ENCODE measurements at places on chromosomes 2 and 18.
A peak's percentile ranks its signal among the peaks of the same experiment; 100 is the strongest.

DNA sequence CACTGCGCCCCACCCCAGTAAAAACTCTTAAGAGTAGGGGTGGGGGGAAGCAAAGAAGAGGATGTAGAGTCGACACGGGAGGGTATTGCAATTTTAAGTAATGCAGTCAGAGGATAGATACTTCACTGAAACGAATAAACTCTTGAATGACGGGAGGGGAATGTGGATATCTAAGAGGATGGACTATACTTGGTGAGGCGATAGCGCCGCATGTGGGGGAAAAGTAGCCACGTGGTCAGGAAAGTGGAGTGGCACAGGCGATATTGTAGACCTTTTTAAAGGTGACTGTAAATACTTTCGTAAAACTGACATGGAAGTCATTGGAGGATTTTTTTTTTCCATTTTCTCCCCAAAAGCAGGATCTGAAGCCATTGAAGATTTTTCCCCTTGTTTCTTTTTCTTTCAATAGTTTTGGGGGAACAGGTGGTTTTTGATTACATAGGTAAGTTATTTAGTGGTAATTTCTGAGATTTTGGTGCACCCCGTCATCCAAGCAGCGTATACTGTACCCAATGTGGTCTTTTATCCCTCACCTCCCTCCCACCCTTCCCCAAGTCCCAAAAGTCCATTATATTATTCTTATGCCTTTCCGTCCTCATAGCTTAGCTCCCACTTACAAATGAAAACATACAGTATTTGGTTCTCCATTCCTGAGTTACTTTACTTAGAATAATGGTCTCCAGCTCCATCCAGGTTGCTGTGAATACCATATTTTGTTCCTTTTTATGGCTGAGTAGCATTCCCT, 13.8 kb downstream of the CLK1 start:
- no peak for DNase-seq

GRCh38 chr18:24022161-24022560, 7.6 kb downstream of the TTC39C start:
- DNase-seq: no peak

- no peak for DNase-seq
These were observed 11.3 kb upstream of the PPP3R1 start for GRCh38 chr2:68263632-68264031.

DNA sequence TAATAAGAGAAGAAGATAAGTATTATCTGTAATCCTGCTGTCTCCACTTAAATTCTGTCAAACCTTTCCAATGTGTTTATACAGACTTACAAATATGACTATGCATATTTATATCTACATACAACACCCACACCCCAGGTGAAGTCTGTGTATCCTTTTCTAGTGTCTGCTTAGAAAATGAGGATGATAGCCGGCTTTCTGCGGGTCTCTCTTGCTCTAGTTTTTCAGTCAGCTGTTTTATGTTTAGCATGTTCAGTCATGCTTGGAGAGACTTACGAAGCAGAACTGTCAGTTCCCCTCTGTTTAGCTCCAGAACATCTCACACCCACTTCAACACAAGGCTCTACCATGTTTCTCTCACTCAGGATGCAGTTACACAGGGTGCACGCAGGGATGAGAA, 137.3 kb upstream of the NFATC1 start:
- DNase-seq: no peak

- no peak for DNase-seq
These were observed 171.7 kb upstream of the MYCN start for GRCh38 chr2:15768615-15769014.

DNA sequence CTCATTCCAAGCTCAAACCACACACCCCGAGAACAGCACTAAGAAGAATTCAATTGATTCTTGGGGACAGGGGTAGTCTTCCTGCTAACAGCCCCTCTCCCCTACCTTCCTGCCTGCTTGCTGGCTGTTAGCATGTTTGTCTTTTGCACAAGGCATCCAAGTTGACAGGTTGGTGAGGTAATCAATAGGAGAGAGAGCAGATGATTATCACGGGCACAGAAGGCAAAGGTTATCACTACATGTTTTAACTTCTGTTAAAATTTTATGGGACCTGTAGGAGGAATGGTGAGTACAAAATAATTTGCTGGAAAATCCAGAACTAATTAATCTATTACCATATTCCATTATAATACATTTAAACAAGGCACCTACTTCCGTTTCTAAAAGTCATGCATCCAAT, 442.1 kb upstream of the TCF4 start:
- DNase-seq: no peak

DNA sequence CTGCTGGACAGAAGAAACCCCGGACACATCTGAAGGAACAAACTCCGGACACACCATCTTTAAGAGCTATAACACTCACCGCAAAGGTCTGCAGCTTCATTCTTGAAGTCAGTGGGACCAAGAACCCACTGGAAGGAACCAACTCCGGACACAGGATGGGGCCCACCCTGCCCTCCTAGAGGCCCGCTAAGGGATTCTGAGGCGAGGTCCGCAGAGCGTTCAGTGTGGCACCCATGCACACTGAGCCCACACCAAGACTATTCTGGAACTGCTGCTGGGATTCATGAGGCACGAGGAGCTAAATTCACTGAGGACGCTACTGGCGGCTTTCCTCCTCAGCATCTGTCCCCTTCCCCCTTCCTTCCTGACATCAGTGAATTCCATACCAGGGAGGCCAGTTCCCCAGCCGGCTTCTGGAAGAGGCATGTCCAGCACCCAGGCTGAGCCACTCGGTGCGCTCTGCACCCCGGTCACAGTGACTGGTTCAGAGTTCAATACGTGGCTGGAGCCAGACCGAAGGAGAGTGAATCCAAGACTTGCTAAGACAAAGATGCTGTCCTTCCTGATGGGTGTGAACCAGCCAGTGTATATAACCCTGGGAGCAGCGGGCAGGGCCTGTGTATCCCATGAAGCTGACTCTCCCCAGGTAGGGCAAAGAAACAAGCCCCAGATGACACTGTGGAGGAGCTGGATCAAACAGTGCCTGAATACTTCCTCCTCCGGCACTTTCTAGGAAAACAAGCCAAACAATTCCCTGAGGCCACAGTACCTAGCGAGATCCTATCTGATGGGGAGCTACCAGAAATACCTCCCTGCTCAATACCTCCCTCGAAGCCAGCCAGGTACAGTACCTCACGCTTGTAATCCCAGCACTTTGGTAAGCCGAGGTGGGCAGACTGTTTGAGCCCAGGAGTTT, 11.1 kb downstream of the HDAC4 start:
- DNase-seq: no peak

DNA sequence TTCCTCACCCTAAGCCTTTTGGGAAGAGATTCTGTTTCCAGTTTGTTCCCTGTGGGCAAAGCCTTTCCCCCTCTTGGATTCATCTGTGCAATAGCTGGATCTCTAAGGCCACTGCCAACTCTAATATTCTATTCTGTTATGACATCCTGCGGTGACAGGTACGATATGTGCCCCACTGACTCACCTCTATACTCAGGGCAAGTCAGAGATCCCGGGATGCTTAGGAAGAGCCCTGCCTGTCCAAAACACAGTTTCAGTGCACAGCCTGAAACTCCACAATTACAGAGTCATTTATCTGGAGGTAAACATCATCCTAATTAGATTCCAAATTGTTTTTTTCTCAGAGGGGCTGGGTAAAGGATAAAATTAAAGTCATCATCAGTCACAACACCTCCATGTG, 190.2 kb downstream of the TFCP2L1 start:
- no peak for DNase-seq

GRCh38 chr2:22981785-22982184, 403.2 kb upstream of the KLHL29 start:
- DNase-seq: peak; percentile 40

GRCh38 chr2:72024451-72025175, 123.0 kb downstream of the CYP26B1 start:
- no peak for DNase-seq

GRCh38 chr18:3472681-3473544, 22.9 kb downstream of the TGIF1 start:
- no peak for DNase-seq

- DNase-seq: no peak
These were observed 88.2 kb downstream of the NCOA1 start for GRCh38 chr2:24579053-24579803.

DNA sequence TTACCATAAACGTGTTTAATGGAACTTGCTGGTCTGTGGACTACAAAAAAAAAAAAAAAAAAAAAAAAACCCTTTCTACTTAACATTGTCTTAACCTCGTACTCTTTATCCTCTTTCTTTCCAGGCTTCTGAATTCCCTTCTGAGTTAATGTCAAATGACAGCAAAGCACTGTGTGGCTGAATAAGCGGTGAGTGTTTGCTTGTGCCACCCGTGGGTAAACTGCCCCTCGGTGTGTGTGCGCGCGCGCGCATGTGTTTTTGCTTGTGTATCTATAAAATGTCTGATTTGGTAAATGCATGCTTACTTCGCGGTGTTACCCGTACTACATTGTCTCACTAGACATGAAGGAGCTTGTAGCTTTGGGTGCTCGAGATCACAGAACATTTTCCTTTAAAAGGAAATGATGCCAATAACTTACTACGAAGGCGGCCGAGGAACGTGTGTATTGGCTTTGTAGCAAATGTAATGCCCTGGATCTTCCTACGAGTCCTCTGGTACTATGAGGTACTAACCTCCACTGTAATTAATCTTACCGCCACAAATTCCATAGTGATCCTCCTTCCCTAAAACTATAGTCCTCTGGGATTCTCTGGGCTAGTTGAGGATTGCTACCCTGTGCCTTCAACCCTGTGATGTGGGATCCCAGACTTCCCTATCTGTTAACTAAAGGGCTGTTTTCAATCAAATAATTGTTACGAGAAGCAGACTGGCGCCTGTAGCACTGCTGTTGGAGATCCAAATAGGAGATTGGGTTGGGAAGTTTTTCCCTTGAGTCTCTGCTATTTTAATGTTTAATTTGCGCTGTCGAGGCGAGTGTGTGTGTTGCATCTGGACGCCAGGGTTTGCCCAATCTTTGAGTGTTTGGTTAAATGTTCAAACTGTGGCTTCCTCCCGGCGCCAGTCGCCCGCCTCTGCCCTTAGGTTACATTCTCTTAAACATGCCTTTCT, 1.1 kb downstream of the ID2 start:
- DNase-seq: peak; percentile 77

GRCh38 chr2:55051026-55051866, 995 bp upstream of the RTN4 start:
- DNase-seq: peak; percentile 50

- DNase-seq: no peak
These were observed 1049.3 kb upstream of the CDH2 start for GRCh38 chr18:29226213-29226612.

GRCh38 chr2:152094014-152094413, 4.8 kb downstream of the CACNB4 start:
- no peak for DNase-seq

DNA sequence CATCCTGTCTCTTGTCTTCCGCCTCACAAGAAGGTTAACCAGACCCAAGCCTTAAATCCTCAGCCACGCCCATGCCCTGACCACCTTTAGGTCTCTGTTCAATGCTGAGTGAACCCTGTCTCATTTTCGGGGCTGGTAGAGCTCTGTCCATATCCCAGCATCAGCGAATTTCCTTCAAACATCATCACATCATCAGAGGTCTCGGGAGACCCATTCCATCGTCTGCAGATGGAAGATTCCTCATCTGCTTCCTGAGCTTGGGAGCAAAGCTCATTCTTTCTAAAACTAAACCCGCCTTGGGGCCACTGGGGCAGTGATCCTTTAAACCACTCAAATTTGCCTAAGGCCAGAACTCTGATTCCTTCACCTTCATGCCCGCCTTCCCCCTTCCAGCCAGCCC, 173.7 kb downstream of the TTC32 start:
- no peak for DNase-seq

DNA sequence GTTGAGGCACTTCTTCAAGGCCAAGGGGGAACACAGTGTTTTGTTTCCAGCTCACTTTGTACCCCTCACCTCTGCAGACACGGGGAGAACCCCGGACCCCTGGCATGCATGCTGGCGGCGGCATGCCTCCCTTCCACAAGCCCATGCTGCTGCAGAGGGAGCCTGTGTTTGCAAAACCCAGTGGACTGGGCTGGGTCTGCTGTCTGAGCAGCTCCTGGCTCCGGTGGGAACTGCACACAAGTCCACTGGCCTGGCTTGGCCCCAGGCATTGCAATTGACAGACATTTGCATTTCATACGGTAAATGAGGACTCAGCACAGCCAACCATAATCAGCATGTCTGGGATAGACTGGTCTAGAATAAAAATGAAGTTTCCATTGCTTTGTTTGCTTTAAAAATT, 62.4 kb downstream of the RALBP1 start:
- DNase-seq: no peak

- no peak for DNase-seq
These were observed 64.7 kb upstream of the GLI2 start for GRCh38 chr2:120670771-120671480.

DNA sequence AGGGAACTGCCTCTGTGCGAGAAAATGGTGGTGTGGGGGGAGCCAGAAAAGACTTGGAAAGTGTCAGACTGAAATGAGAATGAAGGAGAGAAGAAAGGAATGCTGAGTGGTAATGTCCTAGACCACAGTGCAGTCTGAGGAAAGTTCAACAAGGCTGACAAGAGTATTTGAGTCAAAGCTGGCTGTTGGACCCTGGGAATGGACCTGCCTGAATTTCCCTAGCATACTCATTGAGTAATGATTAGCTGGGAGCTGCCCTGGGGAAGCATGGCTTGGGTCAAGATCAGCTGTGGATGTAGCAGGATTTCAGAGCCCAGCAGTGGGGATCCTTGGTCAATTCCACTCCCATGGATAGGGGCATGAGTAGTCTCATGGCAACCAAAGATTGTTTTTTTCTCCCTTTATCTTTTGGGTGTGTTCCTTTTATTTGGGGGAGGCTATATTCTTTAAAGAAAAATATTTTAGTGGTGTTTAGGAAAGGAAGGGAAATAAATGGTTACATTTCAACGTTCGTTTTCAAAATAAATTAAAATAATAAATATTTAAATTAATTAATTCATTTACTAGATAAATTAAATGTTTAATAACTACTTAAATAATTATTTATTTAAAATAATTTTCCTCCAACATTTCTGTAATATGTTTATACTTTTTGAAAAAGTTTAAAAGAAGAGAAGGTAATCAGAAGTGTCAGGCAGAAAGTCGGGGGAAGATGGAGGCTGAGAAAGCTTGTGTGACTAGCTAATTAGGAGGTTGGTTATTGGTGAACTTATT, 15.9 kb upstream of the LHCGR start:
- DNase-seq: no peak

- DNase-seq: no peak
These were observed 266.9 kb upstream of the DPP10 start for GRCh38 chr2:114175507-114175906.

DNA sequence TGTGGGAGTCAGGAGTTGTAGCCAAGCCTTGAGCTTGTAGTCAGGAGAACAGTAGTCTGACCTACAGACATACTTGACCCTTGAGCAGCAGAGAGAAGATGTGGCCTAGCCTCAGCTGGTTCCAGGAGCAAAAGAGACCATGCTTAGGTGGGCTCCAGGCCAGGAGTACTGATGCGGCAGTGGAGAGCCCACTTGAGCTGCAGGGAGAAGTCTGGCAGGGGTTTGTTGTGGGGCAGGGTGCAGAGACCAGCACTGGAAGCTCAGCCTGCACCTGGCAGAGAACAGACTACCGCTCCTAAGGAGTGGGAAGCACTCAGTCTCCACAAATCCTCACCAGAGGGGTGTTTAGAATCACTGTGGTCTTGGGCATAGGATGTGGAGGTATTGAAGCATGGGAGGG, 197.9 kb downstream of the TPGS2 start:
- no peak for DNase-seq

All from SK-N-SH (cell line).